Activated CD8-positive, alpha-beta T cell treated with anti-CD3 and anti-CD28 coated beads for 36 hours (primary cell): ENCODE measurements at places on chromosomes 13 and 19. TPM values are rescaled to one million over a fixed set of nuclear protein-coding genes. Genes with fewer than 3 reads are reported as not detected.

GRCh38 chr13:24541127-24541475, 28.5 kb upstream of the PARP4 start:
- H3K4me1 ChIP-seq, result peaks cover 2% of the 10 kb centered on the region
- H3K27ac ChIP-seq, result no peak overlapping the region
- H3K4me3 ChIP-seq, result peak overlapping the region; percentile 73
- H3K27me3 ChIP-seq, result peaks cover 38% of the 10 kb centered on the region
- H3K36me3 ChIP-seq, result no peaks in the 10 kb centered on the region

DNA sequence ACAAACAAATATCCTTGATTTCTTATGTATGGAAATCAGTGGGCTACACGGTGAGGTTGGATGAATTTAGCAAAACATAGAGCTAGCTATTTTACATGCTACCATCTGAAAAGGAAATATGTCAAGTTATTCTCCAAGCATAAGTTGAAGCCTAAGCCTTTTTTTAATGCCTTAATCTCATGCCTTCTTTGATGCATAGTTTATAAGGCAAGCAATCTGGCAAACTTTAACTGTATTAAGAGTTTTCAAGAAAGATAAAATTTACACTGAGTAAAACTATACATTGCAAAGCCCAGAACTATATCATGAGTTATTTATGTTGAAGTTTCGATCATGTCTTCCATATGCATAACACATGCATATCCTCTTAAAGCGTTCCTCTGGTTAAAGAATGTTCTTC, 85.0 kb upstream of the ATXN8OS start:
- no peaks in the 10 kb centered on the region for H3K4me1 ChIP-seq
- no peaks in the 10 kb centered on the region for H3K27me3 ChIP-seq
- no peak overlapping the region for H3K4me3 ChIP-seq
- no peak overlapping the region for H3K27ac ChIP-seq
- no peaks in the 10 kb centered on the region for H3K36me3 ChIP-seq

DNA sequence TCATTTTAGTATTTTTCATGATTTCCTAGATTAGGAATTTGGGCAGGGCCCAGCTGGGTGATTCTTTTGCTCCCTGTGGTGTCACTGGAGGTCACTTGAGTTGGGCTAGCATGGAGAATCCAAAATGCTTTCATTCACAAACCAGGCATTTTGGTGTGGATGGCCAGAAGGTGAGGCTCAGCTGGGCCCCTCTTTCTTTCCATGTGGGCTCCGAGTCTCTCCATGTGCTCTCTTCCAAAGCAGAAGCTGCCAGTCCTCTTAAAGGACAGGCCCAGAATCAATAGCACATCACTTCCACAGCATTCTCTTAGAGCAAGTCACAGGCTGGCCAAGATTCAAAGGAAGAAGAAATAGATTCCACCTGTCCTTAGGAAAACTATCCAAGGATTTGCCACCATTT, 21.8 kb upstream of the IGLON5 start:
- no peaks in the 10 kb centered on the region for H3K4me1 ChIP-seq
- H3K4me3 ChIP-seq, result no peak overlapping the region
- no peak overlapping the region for H3K27ac ChIP-seq
- no peaks in the 10 kb centered on the region for H3K36me3 ChIP-seq

The KIR3DL2 gene
- 0.14 TPM for total RNA-seq
